ENCODE measurements at places on chromosomes 16 and 17.

- DNase-seq, result no peak
Observed at GRCh38 chr16:83859265-83859664, 39.6 kb upstream of the MLYCD start.

- no peak for DNase-seq
Observed at GRCh38 chr17:10048629-10049350, 143.7 kb upstream of the RCVRN start.

DNA sequence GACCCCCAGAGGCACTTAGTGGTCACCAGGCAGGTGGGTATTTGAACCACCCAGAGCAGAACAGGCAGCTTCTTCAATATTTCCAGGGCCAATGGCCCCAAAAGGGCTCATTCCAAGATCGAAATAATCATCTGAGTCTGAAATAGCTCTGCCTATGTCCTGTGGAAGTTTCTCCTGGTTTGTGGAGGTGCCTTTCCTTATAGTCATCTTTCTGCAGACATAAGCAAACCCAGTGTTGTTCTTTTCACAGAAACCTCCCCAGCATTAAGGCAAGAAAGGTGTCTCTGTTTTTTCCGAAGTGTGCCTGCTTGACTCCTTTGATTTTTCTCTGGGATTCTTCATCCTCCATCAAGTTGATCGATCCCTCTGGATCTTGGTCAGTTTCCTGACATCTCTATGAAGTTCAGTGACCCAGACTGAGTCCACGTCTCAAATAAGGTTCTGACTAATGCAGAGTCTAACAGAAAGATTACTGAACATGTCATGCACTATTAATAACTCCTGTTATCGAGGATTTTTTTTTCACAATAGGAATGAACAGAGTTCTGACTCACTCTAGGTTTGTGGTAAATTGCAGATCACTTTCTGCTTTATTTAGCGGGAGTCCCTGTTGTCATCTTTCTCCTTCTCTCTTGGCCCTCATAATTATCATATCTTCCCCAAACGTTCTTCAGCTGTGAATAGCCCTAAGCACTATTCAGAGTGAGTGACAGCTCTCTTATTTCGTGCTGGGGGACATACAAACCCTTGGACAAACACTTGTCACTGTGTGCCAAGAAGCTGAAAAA lies 1.5 kb downstream of the LRRC3C start:
- DNase-seq, result no peak

GRCh38 chr17:12911239-12911638 lies 106.6 kb downstream of the ELAC2 start:
- no peak for DNase-seq

- DNase-seq, result no peak
Observed at GRCh38 chr16:66091471-66091891, 275.0 kb upstream of the CDH5 start.

- DNase-seq, result no peak
Observed at GRCh38 chr17:21418446-21419298, 42.5 kb downstream of the KCNJ12 start.
